ENCODE measurements at places on chromosomes 5 and 9.

GRCh38 chr9:129273941-129274684 lies 96.1 kb upstream of the IER5L start:
- DNase-seq, result no peak

DNA sequence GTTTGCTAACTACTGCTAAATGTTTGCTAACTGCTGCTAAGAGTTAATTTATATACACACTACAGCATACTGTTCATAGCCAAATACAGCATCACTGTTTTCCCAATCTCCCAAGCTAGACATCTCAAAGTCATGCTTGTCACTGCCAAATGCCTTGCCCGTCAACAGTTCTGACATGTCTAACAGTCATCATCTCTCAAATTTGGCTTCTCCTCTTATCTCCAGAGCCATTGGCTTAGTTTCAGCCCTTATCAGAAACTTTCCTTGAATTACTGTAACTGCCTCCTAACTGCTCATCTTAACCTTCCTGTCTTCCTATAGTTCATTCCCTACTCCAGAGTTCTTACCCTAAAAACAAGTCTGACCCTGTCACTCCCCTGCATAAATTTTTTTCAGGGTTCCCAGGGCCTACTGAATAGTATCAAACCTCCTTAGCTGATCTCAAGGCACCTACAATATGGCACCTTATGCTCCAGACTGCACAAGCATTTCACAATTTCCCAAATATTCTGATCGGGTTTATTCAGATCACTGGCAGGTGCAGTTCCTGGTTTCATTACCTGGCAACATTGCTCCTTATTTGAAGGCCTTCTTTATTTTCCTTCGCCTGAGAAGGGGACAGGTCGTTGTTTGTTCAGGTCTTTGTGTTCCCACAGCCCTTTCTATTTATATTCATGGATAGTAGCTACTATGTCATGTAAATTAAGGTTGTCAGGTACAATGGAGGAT lies 55.9 kb upstream of the ANKRD55 start:
- DNase-seq, result peak; percentile 61

DNA sequence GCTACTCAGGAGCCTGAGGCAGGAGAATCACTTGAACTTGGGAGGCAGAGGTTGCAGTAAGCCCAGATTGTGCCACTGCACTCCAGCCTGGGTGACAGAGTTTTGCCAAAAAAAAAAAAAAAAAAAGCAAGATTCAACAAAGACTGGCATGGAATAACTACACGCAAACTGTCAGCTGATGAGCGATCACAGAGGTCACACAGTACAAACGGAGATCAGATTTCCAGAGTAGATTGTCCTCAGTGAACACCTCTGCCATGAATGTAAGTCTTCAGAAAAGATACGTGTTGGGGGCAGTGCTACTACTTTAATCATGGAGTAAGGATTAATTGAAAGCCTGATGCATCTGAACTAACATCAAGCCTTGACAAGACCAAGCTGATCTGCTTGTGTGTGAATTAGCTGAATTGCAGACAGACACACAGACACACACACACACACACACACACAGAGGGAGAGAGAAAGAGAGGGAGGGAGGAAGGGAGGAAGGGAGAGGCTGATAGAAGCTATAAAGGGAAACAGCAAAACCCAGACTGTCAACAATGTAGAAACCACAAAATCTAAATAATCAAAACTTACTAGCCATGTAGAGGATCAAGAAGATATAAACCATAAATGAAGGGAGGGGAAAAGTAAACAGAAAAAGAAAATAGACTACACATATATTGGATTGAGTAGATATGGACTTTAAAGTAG lies 222.9 kb upstream of the ZNF462 start:
- DNase-seq, result no peak

GRCh38 chr5:141558150-141558549 lies 60.6 kb downstream of the DIAPH1 start:
- no peak for DNase-seq

DNA sequence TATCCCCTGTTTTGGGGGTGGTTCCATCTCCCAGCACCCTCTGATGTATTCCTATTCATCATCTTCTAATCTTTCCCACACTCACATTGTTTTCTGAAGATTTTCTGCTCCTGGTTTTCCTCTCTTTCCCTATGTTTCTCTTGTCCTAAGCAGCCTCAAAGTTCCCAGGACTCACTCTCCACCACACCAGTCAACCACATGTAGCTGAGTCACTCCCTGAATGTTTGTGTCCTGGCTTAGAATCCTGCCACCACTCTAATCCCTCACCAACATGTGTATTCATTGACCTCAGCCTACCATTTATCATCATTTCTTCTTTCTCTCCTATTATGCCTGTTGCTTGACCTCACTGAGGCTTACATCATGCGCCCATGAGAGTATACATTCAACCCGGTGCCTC lies 282.4 kb upstream of the ADAMTS16 start:
- no peak for DNase-seq

GRCh38 chr5:130112246-130112645 lies 208.0 kb downstream of the CHSY3 start:
- no peak for DNase-seq

DNA sequence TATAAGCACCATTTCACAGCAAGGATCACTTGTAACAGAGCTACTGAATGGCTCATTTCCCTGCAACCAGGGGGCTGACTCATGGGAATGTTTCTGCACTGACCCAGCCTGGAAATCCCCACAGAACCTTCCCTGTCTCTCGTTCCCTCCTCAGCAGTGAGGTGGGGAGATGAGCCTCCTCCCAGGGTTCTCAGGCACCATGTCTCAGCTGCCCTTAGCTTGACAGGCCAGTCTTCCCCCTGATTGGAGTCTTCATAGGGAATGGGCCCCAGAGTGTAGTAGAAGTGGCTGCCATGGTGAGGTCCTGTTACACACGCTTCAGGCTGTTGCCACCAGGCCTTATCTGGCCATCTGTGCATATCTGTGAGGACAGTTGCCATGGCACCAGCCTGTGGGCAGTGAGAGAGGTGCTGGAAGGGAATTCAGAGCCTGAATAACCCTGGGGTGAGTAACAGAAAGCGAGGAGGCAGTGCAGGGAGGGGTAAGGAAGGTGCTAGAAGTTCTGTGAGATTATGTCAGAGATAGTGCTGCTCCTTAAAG lies 324.4 kb downstream of the ENC1 start:
- peak; percentile 20 for DNase-seq

- no peak for DNase-seq
Measured at GRCh38 chr9:131817627-131818026, 77.8 kb upstream of the RAPGEF1 start.

- DNase-seq, result peak; percentile 10
Measured at GRCh38 chr9:129330711-129331492, 152.8 kb upstream of the IER5L start.

DNA sequence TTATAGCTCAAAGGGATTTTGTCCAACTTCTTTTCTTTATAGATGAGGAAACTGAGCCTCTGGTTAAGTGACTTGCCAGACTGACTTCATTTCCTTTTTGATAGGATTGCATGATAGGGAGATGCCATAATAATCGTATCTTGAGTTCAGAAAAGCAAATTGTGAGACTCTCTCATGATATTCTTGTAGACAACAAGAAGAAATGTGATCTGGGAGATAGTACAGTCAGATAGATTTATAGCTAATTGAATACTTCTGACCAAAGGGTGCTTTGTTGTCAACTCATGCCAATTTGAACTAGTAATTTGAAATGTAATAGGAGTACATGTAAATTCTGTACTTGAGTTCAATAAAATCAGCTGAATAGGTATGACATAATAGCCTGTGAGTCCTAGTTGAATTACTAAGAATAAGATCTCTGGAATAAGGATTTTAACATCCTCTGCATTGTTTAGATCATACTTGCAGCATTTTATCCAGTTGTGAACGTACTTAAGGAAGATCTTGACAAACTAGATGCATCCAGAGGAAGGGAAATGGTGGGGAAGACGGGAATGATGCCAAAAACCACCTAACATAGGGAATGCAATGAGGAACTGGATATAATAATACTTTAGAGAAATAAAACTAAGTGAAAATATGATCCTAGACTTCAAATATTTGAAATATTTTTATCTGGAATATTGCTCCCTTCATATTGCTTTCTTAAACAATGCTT lies 25.5 kb downstream of the CWC27 start:
- DNase-seq, result no peak

GRCh38 chr9:126942399-126942798 lies 27.8 kb downstream of the RALGPS1 start:
- no peak for DNase-seq

GRCh38 chr9:78919701-78920100 lies 622.8 kb downstream of the PSAT1 start:
- no peak for DNase-seq

GRCh38 chr9:135074354-135075233 lies 12.9 kb upstream of the OLFM1 start:
- DNase-seq, result no peak

DNA sequence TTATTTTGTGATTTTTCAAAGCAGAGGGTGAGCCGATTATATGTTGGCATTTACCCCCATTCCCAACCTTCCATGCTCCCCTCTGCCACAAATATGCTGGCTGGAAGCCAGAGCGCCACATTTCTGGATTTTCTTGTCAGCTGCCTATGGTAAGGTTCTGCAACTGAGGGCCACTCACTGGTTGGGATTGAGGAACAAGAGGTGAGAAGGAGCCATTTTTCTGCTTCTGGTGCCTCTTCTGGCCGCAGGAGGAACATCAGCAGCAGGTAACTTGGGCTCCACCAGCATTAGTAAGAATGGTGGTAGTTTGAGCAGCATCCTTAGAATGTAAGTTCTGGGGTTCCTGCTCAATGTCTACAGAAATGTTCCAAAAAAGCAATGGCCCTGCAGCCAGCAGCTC lies 159.5 kb upstream of the MAST4 start:
- peak; percentile 47 for DNase-seq

- peak; percentile 33 for DNase-seq
Measured at GRCh38 chr5:84281383-84281782, 103.3 kb downstream of the EDIL3 start.

DNA sequence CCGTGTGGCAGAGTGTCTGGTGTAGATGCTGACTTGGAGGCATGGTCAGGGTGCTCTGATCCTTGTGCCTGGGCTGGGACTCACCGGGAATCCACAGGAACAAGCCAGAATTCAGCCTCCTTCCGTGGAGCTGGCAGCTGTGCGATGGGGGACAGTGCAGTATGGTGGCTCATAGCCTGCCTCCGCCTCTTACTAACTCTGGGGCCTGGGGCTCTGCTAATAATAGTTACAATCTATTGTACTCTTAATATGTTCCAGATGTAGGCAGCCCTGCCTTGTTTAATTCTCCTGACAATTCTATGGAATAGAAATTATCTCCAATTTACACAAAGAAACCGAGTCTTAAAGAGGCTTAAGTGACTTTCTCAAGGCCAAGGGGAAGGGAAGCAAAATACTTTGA lies 77.6 kb downstream of the PCDH1 start:
- DNase-seq, result no peak

- peak; percentile 8 for DNase-seq
Measured at GRCh38 chr9:25261445-25261844, 416.8 kb downstream of the TUSC1 start.

DNA sequence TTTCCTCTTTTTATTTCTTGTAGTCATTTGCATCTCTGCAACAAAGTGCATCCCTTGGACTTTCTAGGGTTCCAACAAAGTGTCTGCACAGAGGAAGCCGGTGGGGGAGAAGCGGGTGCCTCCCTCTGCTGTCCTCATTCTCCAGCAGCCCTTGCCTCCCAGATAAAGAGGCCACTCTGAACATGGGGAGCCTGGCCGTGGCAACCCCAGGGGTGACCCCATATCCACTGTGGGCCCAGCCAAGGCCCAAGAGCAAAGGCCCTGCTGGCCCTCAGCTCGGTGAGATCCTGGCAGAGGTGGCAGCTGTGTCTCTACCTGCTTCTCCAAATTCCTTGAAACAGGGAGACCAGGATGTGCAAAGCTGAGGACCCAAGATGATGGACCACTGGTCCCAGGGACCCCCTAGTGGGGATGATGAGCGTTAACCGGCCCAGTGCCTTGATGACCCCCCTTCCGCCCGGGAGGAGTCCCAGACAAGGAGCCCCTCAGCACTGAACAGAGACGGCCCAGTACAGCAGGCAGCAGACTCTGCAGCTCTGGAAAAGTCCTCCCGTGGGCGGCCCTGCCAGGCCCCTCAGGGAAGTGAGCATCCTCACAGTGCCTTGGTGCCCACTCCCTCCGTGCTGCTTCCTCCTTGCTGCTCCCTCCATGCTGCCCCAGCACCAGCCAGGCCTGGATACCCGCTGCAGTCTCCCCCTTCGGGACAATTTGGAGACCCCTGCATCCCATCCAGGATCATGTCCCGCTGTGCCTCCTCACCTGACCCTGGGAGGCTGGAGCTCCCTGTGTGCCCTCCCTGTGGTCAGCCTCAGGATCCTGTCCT lies 62.5 kb downstream of the MRPL36 start:
- DNase-seq, result no peak
